ENCODE measurements at places on chromosomes 6 and 20.

GRCh38 chr20:57399587-57400155, 8.5 kb downstream of the RBM38 start:
- no peak for DNase-seq

DNA sequence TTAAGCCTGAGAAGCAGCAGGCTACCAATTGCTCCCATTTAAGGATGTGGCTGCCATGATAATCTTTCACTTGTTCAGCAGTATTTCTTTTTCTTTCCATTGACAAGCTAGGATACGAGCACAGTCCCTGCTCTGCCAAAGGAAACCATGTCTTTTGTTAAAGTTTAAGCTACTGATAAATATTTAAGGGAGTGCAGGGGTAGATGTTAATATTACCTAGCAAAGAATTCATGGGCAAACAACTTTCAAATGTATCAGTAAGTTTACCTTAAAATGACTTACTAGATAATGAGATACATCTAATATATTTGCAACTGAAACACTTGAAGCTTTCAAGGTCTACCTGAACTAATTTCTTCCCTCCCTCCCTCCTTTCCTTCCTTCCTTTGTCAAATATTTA, 77.3 kb downstream of the OPN5 start:
- no peak for DNase-seq

GRCh38 chr20:40646361-40646760, 42.7 kb downstream of the MAFB start:
- DNase-seq, result no peak

GRCh38 chr20:36848078-36848660, 27.8 kb upstream of the TLDC2 start:
- DNase-seq, result no peak

DNA sequence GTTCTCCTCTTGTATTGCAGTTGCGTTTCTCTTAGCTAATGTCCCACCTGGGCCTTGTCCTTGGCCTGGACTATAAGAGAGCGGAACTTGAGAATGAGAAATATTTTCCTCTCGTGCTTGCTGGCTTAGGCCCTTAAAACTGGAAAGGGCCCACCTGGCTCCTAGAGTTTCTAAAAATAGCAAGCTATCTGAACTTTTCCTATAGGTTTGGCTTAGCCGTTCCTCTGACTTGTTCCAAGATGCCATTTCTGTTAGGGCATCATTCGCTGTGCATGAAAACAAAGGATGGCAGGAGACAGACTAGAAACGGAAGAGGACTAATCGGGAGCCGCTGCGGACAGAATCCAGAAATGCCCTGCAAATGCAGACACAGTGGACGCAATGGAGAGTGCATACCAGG, 4.5 kb downstream of the RIPOR3 start:
- DNase-seq, result no peak

DNA sequence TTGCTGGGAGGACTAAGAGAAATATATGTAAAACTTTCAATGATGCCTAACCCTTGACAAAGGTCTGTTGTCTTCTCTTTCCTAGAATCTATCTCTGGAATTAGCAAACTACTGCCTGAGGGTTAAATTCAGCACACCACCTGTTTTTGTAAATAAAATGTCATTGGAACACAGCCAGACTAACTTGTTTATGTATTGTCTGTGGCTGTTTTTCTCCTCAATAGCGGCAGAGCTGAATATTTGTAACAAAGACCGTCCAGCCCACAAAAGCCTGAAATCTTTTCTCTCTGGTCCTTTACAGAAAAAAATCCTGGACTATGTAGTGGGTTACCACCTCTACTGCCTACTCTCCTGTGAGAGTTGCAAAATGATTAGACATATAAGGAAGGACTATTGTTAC, 33.3 kb upstream of the SYNDIG1 start:
- DNase-seq, result no peak

- DNase-seq, result no peak
These were observed 79.1 kb downstream of the SLC22A23 start for GRCh38 chr6:3377536-3378397.

DNA sequence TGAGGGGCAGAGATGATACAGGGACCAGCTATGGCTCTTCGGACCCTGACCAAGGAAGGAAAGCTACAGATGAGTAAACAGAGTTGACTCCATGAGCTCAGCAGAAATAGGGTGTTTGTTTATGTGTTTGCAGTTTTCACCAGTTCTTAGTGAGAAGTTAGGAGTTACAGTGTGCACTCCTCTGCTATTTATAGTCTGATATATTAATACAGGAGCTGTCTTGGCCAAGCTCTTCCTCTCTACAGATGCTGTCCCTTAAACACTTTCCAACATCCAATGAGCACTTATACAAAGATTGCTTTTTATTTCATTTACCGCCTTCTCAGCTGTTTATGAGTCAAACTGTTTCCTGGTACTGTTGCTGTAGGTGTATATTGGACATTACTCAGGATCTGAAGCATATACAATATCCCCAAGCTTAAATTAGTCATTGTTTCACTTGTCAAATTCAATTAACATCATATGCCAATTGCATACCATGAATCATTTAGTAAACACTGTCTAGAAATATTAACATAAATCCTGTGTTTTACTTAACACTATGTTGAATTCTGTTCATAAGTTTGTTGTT, 618.0 kb downstream of the PRKN start:
- DNase-seq, result no peak

- no peak for DNase-seq
These were observed 53.9 kb downstream of the PXDC1 start for GRCh38 chr6:3697609-3698008.

GRCh38 chr20:50823319-50823718, 28.5 kb downstream of the BCAS4 start:
- no peak for DNase-seq

DNA sequence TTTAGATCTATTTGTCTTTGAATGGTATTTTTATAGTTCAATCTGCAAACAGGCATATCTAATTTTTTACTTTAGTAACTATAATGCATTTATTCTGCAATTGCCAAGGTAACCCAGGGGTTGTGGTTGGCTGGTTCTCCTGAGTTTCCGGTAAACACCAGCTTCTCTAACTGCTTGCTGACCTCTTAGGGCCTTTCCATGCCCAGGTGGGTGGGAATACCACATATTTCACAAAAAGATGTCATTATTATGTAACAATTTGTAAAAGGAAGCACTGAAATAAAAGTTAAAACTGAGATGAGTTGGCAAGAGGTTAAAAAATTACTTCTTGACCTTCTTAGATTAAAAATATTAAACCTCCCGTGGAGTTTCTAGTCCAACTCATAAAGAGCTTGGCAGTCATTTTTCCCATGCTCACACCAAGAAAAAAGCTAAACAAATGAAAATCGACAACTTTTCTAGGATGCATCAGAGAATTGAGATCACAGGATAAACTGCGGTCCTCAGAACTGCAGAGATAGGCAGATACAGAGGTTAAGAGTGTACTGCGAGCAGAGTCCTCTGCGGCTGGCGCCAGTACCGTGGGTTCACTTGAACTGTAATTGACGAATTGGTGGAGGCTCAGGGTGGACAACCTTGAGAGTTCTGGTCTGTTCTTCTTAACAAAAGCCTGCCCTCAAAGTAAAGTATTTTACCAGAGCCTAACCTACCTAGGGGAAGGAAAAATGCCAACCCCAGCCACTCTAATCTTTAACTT, 2.2 kb upstream of the VNN1 start:
- no peak for DNase-seq

GRCh38 chr6:79453558-79454042, 83.6 kb downstream of the LCA5 start:
- DNase-seq, result no peak
